ENCODE measurements at places on chromosomes 1 and 21.

- DNase-seq: no peak
These were observed 6.2 kb downstream of the MEF2D start for GRCh38 chr1:156494309-156494895.

- no peak for DNase-seq
These were observed 1.5 kb upstream of the DNAJB4 start for GRCh38 chr1:78003070-78003746.

GRCh38 chr1:199182186-199182843, 543.5 kb downstream of the PTPRC start:
- DNase-seq: no peak

GRCh38 chr1:100722221-100722620, 2.7 kb downstream of the VCAM1 start:
- DNase-seq: peak; percentile 11

DNA sequence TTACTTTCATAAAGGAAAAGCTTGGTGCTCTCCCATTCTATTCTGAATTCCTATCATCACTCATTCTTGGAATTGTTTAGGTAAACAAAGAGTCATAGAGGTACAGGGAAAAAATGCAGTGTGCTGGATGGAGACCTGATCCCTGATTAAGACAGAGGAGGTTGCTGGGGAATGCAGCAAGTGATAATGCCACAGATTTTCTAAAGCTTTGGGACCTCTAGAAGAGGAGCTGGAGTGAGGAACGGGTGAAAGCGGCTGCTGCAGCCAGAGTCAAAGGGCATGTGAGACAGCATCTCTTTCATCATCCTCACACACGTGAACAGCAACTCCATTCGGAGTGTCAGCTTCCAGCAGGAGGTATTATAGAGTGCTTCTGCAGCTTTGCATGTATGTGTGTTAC, 54.9 kb upstream of the DIPK1A start:
- DNase-seq: no peak

- peak; percentile 89 for DNase-seq
These were observed 70.6 kb downstream of the LAMC1 start for GRCh38 chr1:183093786-183094298.

- DNase-seq: peak; percentile 100
These were observed 333.8 kb downstream of the PTPRU start for GRCh38 chr1:29569971-29570634.

- DNase-seq: peak; percentile 20
These were observed 299.2 kb upstream of the USP25 start for GRCh38 chr21:15430577-15430976.

GRCh38 chr1:246072456-246072955, 434.6 kb downstream of the SMYD3 start:
- no peak for DNase-seq

DNA sequence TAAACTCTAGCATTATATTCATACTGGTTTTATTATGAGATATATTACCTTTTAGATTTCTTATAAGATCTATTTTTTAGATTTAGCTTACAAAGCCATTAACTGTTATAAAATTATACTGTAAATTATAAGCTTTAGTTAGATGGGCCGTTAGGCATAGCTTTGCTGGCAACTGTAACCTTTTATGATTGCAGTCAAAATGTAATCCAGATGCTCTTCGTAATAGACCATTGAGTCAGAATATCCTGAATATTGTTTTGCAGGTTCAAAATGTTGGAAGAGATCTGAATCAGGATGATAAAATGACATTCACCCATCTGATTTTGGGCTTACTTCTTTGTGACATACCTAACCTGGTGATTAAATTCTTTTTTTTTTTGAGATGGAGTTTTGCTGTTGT, 20.9 kb downstream of the ITSN1 start:
- DNase-seq: no peak
